ENCODE measurements at places on chromosomes 2 and 18.

DNA sequence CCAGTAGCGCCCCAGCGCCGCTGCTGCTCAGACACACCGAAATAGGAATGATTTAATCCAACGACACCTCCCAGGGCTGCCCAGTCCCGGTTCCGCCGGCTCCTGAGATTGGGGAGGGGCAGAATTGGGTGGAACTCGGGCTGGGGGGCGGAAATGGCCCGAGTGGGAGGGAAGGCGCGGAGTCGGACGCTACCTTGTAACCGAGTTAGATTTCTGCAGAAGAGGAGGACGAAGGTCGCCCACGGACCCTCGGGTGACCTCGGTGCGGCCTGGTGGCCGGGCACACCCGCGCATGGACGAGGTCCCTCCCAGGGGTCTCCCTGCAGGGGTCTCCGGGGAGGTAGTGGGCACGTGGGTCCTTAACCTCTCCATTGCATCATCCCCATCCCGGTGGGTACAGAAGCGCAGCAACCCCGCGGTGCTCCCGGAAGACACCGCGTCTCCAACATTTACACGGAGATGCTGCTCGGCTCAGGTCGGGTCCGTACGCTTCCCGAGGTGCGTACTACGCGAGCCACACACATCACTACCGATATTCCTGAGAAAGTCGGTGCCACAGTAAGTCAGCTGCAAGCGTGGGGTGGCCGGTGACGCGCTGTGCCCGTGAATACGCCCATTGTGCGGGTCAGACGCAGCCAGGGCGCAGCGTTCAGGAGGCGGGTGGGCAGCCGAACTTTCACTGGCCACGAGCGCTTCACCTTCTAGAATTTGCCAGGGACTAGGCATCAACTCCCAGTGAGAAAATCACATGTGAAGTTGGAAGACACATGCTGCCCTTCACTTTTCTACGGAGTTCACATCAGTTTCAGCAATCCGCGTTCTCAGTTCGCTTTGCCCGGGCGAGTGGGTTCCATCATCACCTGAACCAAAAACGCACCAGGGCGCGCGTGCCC, 3.0 kb downstream of the ZNF516 start:
- DNase-seq = no peak

DNA sequence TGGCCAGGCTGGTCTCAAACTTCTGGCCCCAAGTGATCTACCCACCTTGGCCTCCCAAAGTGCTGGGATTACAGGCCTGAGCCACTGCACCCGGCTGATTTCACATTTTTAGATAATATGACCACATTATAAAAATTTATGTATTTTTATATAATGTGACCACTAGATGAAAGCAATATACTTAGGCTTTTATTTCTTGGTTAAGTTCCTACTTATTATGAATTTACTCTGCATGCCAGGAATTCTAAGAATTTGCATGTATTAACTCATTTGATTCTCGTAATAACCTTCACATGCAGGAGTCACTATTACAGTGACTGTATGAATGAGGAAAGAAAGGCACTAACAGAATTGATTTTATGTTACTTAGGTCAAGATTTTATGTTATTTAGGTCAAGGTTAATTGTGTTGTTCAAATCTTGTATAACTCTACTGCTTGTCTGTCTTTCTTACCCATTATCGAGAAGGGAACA, 25.6 kb upstream of the CASP8 start:
- no peak for DNase-seq

GRCh38 chr2:190105554-190105953, 43.0 kb upstream of the MSTN start:
- DNase-seq = no peak

GRCh38 chr2:168518555-168519066, 62.5 kb downstream of the CERS6 start:
- no peak for DNase-seq

DNA sequence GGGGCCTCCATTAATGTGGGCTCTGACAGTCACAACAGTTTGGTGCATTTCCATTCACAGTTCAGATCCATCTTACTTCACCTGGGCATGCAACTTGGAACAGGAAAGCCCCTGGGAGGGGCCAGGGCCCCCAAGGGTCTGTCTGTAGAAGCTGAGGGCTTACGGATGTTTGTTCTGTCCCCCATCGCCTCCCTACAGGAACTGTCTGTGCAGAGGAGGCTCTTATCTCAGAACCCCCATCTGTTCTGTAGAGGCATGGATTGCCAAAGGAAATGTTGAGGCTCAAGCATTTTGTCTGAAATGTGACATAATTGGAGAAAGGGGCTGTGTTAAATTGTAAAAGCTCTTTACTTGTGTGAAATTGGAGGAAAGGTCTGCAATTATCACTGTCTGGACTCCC, 334.3 kb downstream of the CLIP4 start:
- no peak for DNase-seq

GRCh38 chr2:85264471-85264870, 63.3 kb downstream of the TGOLN2 start:
- no peak for DNase-seq

DNA sequence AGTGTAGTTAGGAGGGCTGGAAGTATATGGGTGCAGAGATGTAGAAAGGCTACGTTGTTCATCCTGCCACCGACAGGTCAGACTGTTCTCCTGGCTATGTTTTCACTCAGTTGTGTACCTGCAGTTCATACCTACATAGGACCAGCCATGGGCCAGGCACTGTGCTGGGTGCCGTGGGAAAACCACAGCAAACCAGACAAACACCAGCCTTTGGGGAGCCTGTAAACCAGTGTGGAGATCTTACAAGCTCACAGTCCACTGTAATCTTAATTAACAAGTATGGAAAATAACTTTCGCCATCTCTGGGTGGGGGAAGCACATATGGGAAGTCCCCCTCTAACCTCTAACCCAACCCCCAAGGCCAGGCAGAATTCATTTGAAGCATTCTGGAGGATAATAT, 12.7 kb downstream of the NCK2 start:
- DNase-seq = no peak

DNA sequence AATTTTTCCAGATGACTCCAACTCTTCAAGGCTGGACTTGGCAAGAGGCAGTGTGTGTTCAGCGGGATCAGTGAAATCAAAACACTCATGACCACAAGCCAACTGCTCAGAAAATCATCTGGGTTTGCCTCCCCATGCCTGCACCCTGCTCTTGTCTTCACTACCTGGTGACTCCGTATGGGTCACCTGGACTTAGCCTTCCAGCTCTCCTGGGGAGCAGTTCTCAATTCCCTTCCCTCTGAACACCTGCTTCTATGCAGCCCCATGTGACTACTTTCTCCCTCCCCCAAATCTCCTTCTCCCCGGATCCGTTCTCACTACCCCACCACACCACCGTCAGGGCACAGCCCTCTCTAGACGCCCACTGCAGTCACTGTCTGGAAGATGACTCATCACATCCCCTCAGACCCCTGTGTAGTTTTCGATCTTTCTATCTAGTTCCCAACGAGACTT, 130.2 kb upstream of the ID2 start:
- no peak for DNase-seq

DNA sequence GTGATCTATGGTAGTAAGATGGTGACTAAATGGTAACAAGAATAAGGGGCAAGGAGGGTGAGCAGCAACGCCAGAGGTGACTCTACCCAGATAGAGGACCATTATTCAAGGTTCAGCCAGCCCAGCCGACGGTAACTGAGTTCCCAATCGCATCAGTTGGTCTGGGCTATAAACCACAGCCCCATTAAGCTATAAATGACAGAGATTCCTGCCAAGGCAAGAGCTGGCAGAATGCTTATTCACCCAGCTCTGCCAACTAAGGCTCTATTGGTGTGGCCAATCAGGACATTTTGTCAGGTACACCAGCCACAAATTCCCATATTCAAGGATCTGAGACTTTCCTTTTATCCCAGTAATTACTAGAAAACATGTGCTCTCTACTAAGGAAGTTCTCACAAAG, 3.6 kb downstream of the CHN1 start:
- no peak for DNase-seq

- DNase-seq = no peak
Measured at GRCh38 chr2:6993229-6993640, 76.0 kb downstream of the RNF144A start.

DNA sequence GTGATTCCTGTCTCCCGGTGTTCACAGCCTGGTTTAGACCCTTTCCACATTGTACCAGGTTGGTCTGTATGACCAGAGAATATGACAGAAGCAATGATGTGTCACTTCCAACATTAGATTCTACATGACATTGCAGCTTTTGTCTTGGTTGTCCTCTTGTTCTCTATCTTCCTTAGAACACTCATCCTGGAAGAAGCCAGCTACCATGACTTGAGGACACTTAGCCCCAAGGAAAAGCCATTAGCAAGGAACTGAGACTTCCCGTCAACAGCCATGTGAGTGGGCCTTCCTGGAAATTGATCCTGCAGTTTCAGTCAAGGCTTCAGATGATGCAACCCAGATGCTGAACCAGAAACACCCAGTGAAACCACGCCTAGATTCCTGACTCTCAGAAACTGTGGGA, 143.3 kb downstream of the MREG start:
- DNase-seq = peak; percentile 67

DNA sequence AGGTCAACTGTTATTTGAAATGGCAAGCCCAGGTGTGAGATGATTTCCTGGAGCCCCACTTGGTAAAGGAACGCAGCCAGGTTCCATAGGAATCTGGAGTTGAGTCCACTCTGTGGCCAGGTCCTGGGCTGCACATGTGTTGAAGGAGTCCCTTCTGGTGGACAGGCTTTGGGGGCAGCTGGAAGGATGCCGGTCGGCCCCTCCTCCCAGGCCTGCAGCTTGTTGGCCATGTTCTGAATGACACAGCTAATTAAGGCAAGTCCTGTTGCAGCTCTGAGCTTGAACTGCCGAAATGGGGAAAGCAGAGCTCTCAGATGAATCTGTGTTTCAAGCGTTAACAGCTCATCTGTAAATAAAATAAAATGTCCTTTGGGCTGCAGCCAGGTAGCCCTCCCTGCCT, 23.8 kb downstream of the EN1 start:
- no peak for DNase-seq

GRCh38 chr2:176484838-176485237, 215.6 kb downstream of the MTX2 start:
- no peak for DNase-seq

GRCh38 chr2:156536534-156536933, 100.4 kb downstream of the GPD2 start:
- DNase-seq = no peak

- DNase-seq = no peak
Measured at GRCh38 chr2:112342067-112342550, 66.7 kb downstream of the ZC3H6 start.

DNA sequence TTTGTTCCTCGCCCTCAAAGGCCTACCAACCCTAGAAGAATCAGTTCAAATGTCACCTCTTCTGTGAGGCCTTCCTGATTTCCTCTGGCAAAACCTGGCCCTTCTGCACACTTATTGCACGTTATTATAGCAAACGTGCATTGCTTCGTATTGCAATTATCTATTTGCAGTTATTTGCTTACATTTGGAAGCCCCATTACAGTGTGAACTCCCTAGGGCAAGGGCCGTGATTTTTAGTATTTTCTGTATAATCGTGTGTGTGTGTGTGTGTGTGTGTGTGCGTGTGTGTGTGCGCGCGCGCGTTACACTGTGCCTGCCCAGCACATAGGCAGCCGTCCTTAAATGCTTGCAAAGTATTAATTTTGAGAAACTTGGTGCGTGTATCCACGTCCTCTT, 460 bp upstream of the SEMA4F start:
- no peak for DNase-seq

- DNase-seq = no peak
Measured at GRCh38 chr2:216671791-216672343, 23.5 kb downstream of the IGFBP5 start.

- no peak for DNase-seq
Measured at GRCh38 chr18:14959550-14959949, 211.6 kb downstream of the ANKRD30B start.

DNA sequence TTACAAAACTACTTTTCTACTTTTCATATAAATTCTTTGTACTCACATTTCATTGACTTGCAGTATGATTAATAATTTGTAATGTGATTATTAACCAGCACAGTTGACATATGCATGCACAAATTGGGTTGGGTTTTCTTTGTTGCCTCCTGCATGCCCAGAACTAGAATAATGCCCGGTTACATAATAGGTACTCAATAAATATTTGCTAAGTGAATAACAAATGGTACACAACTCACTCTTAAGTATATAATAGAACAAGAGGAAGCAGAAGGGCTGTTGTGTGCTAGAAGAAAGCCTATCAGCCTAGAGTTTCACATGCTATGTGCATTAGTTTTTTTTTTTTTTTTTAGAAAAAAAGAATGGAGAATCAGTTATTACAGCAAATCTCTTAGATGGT, 9.3 kb downstream of the RDH14 start:
- DNase-seq = no peak

- no peak for DNase-seq
Measured at GRCh38 chr2:169345486-169346437, 16.6 kb downstream of the LRP2 start.

GRCh38 chr2:224284134-224284946, 117.6 kb downstream of the FAM124B start:
- DNase-seq = no peak

DNA sequence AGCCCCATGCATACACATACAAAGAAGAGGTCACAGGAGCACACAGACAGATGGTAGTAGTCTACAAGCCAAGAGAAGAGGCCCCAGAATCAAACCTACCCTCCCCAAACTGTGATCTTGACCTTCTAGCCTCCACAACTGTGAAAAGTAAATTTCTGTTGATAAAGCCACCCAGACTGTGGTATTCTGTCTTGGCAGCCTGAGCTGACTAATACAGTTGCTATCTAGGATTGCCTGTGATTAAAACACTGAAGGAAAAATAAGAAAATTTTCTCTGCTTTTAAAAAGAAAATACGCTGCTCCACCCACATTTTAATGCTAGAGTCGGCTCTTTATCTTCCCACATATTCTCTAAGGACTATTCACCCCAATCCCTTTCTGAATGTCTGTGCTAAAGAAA, 143.7 kb upstream of the TMEM200C start:
- DNase-seq = no peak

- DNase-seq = no peak
Measured at GRCh38 chr18:79775441-79776221, 22.1 kb upstream of the KCNG2 start.

DNA sequence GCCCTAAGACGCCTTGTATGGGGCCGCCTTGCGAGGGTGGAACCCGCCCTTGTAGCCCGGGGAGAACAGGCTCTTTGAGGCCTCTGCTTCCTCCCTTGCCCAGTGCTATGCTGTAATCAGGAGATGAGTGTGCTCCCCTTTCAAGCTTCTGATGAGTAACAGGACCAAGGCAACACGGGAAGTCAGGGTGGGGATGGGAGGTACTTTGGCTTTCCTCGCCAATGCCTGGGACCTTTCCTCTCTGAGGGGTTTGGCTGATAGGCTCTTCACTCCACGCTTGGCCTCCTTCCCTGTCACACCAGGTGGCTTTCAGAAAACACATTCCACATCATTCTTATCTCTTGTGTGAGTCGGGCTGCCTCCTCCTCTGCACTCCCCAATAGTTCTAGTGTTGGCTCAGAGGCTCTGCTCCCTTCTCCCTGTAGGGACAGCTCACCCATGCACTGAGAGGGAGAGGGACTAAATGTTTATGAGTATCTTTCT, 223.7 kb upstream of the TRIB2 start:
- no peak for DNase-seq

GRCh38 chr2:209988010-209988409, 14.4 kb upstream of the RPE start:
- DNase-seq = no peak

- DNase-seq = no peak
Measured at GRCh38 chr18:32208577-32208976, 18.7 kb downstream of the MEP1B start.
